GM12891 (cell line): ENCODE measurements at places on chromosomes 16 and 17.

DNA sequence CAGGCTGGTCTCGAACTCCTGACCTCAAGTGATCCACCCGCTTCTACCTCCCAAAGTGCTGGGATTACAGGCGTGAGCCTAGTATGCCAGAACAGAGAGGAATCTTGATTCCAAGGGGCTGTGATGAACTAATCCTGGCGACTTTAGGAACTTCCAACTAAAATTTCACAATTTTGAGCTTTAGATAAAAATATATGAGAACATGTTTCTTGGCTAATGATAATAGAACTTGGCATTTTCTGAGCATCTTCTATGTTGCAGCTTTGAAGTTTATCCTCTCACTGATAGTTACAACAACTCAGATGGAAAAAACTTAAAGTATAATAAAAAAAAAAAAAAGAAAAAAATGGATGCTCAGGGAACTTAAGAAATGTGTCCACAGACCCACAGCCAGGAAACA is 69.8 kb upstream of the WSCD1 start:
- no peak for DNase-seq

DNA sequence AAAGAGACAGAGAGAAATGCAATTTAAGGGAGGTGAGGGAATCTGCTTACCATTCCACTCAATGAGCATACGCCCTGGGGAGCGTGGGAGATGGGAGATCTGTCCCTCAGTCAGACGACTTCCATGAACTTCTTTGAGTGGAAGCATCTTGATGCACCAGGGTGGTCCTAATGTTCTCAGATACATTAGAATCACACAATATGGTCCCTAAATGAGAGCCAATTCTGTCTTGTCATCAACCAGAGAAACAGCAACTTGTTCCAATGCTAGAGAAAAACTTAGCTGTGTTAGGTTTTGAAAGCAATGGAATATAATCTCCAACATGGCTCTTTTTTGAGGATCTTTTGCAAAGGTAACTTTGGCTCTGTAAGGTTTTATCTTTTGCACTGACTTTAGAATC is 44.1 kb downstream of the GPR139 start:
- DNase-seq = no peak

- peak; percentile 49 for DNase-seq
Measured at GRCh38 chr16:68490829-68491575, 42.7 kb upstream of the SMPD3 start.

DNA sequence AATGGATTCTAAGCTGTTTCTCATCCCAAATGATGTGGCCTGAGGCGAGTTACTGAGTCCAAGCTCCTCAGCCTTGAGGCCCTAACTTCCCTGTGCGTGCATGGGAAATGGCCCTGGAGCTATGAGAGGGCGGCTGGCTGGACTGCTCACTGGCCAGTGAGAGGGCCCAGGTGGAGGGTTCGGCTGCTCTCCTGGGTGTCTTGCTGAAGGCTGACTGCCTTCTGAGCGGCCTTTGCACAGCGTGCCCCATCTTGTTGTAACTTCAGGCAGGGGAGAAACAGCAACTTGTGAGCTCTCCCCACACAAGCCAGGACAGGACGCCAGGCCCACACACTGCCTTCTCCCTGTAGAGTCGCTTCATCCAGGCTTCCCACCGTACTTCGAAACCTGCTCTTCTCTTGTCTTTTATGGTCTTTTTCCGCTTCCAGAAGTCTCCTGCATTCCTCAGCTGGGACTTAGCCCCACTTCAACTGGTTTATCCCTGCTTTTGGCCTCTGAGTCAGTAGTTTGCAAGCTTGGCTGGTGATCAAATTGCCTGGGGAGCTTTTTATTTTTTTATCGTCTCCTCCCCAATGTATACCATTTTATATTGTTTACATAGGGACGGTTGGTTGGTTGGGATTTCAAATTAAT is 13.3 kb downstream of the CDH3 start:
- no peak for DNase-seq

- no peak for DNase-seq
Measured at GRCh38 chr16:50526249-50526648, 21.9 kb upstream of the NKD1 start.

- DNase-seq = no peak
Measured at GRCh38 chr16:72426386-72426785, 254.4 kb upstream of the PMFBP1 start.

DNA sequence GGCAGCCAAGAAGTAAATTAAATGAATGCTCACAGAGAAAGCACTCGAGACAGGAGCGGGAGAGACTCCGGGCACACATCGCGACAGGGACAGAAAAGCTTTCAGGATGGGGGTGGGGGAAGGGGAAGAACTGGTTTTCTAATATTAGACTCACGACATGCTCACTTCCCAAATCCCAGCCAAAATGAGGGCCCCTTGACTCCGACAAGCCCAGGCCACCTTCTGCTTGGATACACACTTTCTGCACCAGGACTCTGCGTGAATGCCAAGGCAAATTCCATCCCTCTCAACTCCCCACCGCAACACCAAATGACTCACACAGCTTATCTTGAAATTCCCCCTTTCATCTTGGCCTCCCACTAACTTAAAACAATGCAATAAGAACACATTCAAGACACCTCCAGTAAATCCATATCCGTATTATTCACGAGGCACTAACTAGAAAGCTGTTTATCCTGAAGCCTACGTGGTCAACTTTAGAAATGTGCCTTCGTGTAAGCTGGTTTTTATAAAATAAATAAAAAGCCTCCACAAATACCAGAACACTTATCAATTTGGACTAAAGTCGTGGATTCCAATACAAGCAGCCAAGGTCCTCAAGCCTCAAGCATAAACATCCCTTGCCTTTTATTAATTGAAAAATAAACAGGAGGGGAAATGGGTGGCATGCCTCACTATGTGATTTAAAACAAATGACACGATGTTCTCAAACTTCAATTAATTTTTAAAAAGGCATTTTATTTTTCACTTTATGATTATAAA is 46.1 kb downstream of the NXN start:
- DNase-seq = no peak

GRCh38 chr16:85812031-85812807 is 12.7 kb downstream of the COX4I1 start:
- no peak for DNase-seq

- DNase-seq = no peak
Measured at GRCh38 chr17:79563237-79564013, 47.4 kb downstream of the RBFOX3 start.

- no peak for DNase-seq
Measured at GRCh38 chr17:2624292-2624731, 30.9 kb downstream of the PAFAH1B1 start.

DNA sequence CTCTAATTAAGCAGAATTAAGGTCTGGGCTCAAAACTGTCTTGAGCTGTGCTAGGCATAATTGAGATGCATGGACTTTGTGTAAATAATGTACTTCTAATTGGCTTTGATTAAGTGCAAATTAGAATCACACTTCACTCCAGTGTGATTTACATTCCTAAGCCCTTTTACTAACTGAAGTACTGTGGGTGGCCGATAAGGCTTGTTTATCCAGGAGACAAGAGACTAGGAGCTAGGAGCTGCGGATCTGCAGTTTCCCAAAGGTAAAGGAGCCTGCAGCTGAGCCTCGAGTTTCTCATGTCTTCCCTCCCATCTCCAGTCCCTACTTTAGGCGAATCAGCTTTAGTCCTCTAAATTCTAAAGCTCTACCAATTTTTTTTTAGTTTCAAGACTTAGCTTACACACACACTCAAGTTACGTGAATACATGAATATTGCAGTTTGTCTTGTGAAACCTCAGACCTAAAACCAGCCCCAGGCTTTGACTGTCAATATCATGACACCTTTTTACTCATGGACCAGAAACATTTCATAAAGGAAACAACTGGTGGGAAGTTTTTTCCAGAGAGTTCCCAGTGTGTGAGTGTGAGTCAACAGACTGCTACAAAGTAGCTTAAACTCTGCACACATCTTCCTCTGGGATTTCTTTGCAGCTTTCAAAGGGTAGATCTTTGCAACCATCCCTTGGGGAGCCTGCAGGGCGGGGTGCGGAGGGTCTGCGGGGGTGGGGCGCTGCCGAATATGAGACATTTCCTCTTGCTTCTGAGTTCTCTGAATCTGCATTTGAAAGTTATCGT is 113.9 kb upstream of the TBX2 start:
- no peak for DNase-seq

DNA sequence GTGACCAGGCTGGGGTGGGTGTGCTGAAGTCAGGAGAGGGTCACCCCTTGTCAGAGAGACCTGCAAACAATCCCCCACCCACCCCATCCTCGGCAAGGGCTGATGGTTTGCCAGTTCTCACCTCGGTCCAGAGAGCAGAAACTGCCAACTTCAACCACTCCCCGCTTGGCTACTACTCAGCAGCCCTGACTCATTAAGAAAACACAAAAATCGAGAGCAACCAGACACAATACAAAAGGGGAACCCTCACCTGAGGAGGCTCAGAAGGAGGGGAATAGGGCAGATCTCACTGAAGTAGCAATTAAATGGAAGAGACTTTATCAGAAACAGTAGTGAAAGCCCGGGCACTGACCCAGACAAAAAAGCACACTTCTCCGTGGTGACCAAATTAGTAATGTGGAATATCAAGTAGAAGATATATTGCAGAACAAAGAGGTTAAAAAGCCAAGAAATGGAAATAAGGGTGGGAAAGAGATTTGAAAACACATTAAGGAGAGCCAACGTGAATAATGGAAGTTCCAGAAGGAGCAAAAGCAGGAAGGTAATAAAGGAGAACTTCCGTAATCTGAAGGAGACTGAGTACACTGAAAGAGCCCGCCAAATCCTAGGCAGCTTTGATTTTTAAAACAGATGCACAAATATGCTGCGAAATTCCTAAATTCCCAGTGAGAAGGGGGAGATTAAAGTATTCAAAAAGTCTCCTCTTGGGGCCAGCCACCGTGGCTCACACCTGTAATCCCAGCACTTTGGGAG is 23.6 kb downstream of the CENPV start:
- peak; percentile 51 for DNase-seq

GRCh38 chr17:41919165-41919817 is 540 bp upstream of the ACLY start:
- DNase-seq = no peak

DNA sequence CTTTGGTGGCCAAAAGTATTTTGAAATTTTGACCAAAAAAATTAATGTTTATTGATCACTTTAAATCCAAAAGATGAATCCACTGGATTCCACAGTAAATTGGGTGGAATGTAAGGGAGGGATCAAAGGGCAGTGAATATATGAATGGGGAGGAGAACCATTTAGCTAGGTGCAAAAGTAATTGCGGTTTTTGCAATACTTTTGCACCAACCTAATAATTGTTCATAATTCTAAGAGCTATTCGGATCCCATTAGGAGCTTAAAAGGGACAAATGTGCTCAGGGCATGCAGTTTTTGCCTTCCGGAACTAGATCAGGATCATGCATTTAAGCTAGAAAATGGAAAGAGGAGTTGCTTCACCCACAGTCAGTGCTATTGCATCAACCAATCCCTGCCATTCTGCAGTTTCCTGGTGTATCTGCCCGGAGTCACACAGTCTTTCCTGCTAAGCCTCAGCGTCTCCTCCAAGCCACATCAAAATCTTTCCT is at the start of gene LPO:
Gene LPO, plus strand, starts transcription at position 438 of the 488 bp plus-strand sequence. CDS start 4,396 bp downstream, outside the sequence.
- no peak for DNase-seq

DNA sequence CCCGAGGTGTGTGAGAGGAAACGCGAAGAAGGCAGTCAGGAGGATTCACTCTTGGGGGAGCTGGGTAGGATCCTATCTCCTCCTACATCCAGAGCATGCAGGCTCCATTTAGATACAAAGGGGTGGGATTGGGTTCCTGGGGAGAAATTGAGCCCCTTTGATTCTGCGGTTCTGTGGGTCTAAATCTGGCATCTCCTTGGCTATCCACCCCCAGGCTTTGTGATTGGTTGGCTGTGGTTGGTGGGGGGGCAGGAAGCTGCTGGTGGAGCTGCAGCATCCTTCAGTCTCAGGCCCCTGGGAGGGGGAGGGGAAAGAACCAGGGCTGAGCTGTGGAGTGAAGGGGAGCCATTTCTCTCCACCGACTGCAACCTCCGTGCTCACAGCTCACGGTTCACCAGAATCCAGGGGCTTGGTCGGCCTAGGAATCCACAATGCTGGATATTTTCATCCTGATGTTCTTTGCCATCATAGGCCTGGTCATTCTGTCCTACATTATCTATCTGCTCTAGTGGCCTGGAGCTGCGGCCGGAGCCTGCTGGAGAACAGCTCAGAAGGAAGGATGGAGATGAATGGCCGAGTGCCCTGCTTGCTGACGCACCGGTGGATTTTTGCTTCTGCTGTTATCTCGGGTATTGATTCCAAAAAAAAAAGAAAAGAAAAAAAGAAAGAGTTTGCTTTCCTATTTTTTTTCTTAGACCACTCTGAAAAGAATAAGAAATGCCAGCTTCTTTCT is at the start of gene LASP1NB:
Gene LASP1NB, plus strand, starts transcription at position 352 of the 733 bp plus-strand sequence.
- no peak for DNase-seq

- no peak for DNase-seq
Measured at GRCh38 chr16:10165643-10166042, 16.6 kb downstream of the GRIN2A start.

DNA sequence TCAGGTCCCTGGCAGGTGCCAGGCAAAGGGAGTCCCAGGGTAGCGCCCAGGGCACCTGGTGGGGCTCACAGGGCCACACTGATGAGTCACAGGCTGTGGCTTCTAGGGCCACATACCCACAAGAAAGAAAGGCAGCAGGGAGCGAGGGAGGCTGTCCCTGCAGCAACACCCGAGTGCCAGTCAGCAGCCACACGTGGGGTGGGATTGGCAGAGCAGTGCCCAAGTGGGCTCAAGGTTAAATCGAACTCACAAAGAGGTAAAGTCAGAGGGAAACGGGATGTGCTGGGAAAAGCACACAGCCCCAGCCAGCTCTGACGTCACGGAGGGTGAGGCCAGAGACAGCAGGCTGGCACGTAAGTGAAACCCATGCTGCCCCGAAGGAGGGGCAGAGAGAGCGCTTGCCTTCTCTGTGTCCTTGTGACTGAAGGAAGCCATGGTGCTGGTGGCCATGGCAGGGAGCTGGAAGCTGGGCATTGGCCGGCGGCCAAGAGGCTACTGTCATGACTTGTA is 33.8 kb downstream of the FA2H start:
- no peak for DNase-seq

- DNase-seq = no peak
Measured at GRCh38 chr17:41098481-41098880, 539 bp upstream of the KRTAP4-8 start.

GRCh38 chr16:51637770-51638094 is 486.7 kb upstream of the SALL1 start:
- DNase-seq = no peak

GRCh38 chr16:49866595-49867071 is 10.7 kb upstream of the ZNF423 start:
- DNase-seq = no peak
